ENCODE measurements at places on chromosomes 4 and X.
A peak's percentile ranks its signal among the peaks of the same experiment; 100 is the strongest.

- DNase-seq: no peak
Measured at GRCh38 chrX:35023683-35024082, 81.1 kb downstream of the FAM47B start.

DNA sequence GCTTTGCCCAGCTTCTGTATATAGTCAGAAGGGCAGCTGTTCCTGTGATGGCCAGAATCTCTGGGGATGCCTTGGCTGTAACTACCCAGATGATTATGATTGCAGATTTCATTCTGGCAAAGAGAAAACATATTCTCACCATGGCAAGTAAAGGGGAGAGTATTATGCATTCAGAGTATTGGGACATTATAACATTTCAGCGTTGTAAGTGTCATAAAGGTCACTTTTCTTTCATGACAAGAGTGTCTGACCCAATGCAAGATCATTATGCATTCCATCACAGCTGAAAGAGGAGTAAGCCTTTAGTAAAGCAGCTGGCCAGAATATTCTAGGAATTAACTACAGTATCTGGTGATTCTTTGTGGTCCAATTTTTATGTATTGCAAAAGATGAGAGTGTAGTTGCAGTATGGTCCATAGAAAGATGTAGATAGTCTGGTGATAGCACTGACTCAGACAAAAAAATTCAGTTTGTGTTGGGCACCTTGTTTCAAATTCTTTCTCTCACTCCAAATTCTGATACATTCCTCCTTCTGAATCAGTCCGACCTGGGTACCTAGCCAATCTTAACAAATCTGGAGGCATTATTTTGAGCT is 2366.3 kb downstream of the PCDH7 start:
- DNase-seq: no peak

DNA sequence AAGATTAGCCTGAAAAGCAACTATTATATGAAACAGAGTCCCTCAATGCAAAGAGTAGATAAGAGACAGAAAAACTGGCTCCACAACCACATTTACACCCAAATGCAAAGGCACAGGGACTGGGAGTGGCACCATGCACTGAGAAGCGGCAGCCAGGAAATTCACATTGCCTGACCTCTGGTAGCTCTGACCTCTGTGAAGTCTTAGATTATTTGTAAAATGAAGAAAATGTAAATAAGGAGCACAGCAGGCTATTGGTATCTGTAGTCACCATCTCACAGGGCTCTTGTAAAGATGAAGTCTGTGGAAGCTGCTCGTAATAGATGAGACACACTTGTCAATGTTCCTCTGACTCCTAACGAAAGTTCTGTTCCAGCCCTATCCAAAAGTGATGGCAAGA is 69.7 kb downstream of the FAT1 start:
- no peak for DNase-seq

DNA sequence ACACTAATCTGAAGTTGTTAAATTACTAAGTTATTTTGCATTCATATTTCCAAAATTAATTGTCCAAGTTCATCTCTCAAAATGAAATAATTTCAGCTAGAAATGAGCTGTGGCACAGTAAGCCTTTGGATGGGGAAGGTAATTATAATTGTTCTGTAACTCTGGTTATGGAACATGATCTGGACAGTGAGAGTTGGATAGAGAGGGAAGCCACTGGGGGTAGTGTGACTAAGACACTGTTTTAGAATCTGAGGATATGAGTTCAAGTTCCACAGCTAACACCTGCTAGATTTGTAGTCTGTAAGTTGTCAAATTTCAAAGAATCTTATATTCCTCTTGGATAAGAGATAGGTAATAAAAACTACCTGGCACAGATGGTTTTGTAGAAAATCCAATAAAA is 49.5 kb downstream of the DMD start:
- DNase-seq: no peak

GRCh38 chr4:81432825-81433224 is 38.9 kb downstream of the RASGEF1B start:
- DNase-seq: no peak

GRCh38 chr4:78938474-78938867 is 767 bp downstream of the PAQR3 start:
- peak; percentile 2 for DNase-seq

GRCh38 chrX:129759576-129760061 is 20.1 kb upstream of the SASH3 start:
- peak; percentile 82 for DNase-seq

DNA sequence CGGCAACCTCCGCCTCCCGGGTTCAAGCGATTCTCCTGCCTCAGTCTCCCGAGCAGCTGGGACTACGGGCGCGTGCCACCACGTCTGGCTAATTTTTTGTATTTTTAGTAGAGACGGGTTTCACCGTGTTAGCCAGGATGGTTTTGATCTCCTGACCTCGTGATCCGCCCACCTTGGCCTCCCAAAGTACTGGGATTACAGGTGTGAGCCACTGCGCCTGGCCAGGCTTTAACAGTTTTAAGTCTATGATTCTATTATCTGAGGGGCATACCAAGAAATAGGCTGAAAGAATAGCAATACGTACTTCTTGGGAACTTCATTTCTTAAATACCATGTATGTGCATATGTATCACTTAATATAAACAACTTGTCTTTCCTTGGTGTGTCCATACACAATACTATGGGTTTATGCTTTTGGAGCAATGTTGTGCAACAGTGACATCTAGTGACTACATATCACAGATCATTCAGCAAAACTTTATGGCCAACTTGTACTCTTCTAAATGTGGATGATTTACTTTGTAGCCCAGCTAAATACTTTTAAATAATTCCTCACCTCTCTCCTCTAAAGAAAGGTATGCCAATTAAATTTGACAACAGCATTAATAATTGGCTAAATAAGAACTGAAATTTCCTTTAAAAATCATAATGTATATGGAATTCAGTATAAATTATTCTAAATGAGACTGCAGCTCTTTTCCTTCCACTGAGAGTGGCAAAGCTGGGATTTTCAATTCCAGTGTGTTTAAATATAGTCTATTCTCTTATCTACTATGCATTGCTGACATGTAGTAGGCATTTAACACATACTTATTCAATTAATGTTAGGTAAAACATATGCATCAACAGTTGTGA is 10.4 kb downstream of the SLC9B1 start:
- peak; percentile 69 for DNase-seq

DNA sequence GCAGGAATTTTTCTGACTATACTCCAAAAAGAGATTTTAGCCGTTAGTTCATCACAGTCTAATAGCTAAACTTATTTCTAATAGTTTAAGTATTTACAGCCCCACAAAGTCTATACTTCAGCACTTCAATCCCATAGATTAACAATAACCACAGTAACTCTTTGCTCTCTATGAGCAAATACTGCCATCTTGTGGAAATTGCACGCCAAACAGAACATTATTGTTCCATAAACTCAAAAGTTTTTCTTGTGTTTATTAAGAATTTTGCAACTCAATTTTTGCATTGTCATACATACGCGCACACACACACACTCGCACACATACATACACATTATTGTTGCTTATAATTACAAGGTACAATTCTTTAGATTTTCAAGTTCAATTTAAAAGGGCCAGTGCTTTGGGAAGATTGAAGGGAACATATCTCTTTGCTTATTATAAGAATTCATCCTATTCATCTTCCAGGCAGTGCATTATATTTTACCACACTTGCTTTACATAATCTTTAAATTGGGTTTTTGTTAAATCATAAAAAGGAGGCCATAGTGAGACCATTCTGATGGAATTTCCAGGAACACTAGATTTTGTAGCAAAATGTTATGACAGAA is 63.8 kb upstream of the ATOH1 start:
- peak; percentile 42 for DNase-seq

- DNase-seq: no peak
Measured at GRCh38 chr4:71348586-71348985, 9.8 kb downstream of the SLC4A4 start.

DNA sequence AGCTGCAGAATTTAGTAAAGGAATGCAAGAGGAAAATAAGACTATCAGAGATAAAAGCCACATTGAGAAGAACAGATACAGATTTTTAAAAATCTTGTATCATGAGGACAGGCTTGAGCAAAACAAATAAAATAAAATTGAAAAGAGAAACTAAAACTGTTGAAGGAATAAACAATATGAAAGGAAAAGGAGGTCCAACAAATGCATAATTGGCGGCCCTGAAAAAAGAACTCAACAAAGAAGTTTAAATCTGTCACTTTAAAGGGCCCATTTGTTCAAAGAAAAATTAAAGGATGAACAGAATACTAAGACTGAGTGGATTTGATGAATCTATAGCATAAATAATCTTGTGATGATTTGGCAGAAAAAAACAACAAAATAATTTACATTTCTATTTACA is 36.5 kb downstream of the TMPRSS11B start:
- no peak for DNase-seq

DNA sequence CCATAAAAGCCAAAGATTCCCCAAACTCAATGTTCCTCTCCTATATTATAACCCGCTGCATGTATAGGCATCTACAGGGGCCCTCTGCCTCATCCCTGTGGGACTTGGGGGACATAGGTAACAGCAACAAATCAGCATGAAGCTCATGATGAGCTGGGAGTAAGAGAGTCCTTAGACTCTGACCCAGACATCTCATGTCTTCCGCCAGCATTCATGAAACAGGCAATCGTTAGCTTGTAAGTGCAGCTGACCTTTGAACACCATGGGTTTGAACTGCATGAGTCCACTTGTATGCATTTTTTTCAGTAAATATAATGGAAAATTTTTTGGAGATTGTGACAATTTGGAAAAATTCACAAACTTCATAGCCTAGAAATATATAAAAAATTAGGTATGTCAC is 10.4 kb upstream of the SCOC start:
- no peak for DNase-seq

DNA sequence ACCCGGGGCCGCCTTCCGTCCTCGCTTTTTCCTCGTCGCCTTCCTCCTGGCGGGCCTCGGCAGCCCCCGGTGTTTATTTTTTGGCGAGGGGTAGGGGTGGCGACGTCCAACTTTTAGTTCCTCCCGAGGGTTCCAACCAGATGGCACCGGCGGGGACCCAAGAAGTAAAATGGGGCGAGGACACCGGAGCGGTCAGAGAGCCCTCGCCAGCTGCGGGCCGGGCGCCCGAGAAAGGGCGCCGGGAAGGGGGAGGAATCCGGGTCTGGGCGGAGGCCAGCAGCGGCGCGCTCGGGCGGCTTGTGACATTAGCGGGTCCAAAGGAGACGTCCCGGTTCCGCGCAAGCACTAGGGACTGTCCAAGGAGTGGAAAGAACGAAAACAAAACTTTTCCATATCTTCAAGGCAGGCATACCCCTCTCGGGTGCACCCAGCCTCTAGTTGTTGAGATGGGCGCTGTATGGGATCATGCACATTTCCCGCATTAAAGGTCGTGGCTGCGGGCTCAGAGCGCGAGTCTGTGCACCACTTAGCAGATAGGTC is 691 bp upstream of the USP46 start:
- DNase-seq: peak; percentile 45

DNA sequence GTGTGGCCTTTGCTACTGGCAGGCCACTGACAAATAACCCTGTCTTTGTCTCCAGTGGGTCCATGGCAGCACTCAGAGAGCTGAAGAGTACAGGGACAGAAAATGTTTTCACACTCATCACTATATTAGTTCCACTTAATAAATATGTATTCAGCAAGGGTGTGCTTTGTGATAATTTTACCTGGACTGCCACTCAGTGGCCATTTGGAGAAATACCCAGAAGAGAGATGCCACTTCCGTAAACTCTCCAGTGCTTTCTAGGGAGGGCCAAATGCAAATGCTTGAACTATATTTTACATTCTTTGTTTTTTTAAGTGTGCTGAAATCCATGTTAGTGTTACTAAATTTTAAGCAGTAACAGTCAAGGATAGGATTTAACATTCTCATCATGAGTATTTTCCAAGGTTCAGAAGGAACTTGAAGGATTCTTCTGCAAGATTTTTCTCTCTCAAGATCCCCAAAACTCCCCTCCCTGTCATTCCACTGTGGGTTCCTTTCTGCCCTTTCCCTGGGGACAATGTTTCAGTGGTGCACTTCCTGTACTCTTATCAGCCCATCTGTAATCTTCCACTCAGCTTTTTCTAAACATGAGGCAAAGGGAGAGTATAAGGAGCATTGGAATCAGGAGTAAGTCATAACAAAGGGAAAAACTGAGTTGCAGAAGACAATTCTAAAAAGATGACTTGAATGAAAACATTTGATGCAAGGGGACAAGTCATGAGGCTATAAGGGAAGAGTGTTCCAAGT is 46.0 kb downstream of the TFDP3 start:
- DNase-seq: peak; percentile 0

- no peak for DNase-seq
Measured at GRCh38 chr4:40373636-40374035, 38.5 kb downstream of the CHRNA9 start.

DNA sequence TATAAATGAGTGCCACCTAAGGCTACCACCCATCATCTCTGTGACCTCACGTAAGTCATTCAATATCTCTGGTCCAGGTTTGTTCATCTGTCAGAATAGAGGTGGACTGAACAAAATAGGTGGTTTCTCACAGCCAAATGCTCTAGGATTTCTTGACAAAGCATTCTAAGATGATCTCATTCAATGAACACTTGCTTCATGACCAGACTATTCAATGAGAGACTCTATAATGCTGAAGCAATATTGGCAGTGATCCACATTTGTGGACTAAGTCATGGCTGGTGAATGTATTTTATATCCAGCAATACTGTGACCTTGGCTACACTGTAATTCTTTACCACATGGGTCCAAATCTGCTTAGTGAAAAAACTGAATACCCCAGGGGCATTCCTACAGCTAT is 37.9 kb downstream of the LDB2 start:
- DNase-seq: peak; percentile 91

- DNase-seq: peak; percentile 67
Measured at GRCh38 chrX:135974279-135974856, 580 bp upstream of the MMGT1 start.

DNA sequence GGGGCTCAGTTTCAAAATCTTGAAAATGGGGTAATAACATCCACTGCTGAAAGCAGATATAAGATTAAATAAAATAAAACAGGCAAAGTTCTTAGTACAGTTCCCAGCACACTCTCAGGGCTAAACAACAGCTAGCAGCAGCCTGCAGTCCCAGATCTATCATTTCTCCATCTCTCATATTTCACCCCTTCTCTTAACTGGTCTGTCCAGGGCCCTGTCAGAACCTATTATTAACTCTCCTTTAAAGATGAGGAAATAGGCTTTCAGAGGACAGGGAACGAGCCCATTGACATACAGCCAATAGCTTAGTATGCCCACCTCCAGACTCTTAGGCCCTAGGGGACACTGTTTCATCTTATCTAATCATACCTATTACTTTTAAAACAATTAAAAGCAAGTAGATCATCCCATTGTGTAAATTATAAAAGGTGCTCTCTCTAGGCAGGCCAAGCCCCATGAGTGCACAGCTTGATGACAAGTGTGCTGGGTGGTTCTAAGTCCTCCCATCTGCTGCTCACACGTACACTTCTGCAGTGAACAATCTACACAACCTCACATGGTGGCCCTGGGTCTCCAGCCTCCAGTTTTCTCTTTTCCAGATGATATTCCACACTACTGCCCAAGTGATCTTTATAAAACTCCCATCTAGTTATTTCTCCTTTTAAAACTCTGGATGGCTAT is 119.0 kb downstream of the APBB2 start:
- no peak for DNase-seq

GRCh38 chr4:185265942-185266341 is 56.5 kb downstream of the SNX25 start:
- peak; percentile 58 for DNase-seq

- no peak for DNase-seq
Measured at GRCh38 chrX:110536816-110537215, 178.2 kb downstream of the RTL9 start.

- DNase-seq: peak; percentile 1
Measured at GRCh38 chrX:118164138-118164537, 47.5 kb upstream of the KLHL13 start.

Measured in ELR (cell line).